ENCODE measurements at places on chromosomes 6 and 20.
A peak's percentile ranks its signal among the peaks of the same experiment; 100 is the strongest.

GRCh38 chr6:135880066-135880972 lies 28.8 kb downstream of the PDE7B start:
- DNase-seq = no peak

GRCh38 chr6:160036790-160037206 lies 67.9 kb downstream of the IGF2R start:
- peak; percentile 53 for DNase-seq

GRCh38 chr20:10185741-10186558 lies 32.7 kb upstream of the SNAP25 start:
- peak; percentile 48 for DNase-seq

GRCh38 chr6:107272246-107272645 lies 156.9 kb upstream of the BEND3 start:
- DNase-seq = no peak

DNA sequence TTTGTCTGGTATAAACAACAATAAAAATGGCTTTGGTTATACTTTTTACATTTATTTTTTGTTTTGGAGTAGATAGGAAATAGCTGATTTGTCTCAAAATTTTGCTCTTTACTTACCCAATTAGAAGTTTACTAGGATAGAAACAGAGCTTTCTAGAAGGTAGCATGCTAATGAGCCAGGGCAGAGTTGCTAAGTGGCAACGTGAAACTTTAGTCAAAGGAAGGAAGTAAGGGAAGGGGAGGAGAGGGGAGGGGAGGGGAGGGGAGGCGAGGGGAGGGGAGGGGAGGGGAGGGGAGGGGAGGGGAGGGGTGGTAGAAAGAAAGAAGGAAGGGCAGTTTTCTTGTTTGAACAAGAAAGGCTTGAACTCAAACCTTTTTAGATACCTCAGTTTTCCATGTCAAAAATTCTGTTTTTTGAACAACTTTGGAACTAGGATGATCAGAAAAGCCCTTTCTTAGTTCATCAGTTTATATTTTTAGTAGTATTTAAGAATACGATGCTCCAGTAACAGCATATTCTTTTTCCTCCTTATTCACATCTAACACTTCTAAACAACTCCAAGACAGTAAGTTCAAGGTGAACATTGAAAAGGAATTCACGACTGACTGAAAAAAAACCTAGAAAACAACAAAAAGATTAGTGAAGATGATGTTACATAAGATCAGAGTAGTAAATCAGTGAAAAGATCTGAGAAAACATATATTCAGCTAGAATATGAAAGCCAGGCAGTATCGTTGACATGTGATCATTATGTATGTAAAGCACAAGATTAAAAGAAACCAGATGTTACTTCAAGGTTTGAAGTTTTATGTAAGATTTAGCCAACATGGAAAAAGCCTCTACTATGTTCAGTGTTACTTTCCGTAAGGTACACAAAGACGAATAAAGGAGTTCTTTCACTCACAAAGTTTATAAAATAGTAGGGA lies 263.4 kb downstream of the ARHGAP18 start:
- DNase-seq = no peak

Data from epithelial cell of prostate (primary cell).